ENCODE measurements at places on chromosomes 1 and 21.

DNA sequence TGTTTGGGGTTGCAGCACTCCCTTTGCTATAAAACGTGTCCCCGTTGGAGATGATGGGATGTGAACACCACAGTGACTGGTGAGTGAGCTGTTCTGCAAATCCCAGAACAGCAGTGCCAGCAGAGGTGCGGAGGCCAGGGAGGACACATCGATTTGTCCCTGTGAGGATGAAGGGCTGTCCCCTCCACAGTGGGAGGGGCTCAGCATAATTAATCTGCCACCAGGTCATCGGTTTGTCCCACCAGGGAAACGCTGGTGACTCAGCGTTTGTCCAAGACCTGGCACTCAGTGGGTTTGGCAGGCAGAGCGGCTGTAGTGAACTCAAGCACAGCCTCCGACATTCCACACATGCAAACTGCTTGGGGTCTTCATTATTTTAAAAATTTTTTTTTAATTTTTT, 22.8 kb upstream of the PDE9A start:
- DNase-seq, result no peak

DNA sequence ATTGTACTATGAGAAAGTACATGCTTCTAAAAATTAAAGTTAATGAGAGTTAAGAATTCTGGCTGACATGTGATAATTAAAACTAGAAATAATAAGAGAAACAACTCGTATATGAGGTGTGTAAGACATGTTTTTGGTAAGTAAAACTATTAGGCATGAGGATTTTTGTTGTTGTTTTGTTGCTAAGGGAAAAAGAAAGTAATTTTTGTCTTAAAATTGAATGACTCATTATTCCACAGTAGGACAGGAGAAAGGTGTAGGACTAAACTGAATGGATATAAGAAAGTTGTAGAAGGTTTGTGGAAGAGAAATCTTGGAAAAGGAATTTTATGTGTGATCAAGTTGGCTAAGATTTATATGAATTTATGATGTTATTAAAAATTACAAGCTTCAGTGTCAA, 54.8 kb downstream of the TBX19 start:
- DNase-seq, result no peak

GRCh38 chr1:147890177-147890790, 12.3 kb upstream of the GJA8 start:
- peak; percentile 22 for DNase-seq

DNA sequence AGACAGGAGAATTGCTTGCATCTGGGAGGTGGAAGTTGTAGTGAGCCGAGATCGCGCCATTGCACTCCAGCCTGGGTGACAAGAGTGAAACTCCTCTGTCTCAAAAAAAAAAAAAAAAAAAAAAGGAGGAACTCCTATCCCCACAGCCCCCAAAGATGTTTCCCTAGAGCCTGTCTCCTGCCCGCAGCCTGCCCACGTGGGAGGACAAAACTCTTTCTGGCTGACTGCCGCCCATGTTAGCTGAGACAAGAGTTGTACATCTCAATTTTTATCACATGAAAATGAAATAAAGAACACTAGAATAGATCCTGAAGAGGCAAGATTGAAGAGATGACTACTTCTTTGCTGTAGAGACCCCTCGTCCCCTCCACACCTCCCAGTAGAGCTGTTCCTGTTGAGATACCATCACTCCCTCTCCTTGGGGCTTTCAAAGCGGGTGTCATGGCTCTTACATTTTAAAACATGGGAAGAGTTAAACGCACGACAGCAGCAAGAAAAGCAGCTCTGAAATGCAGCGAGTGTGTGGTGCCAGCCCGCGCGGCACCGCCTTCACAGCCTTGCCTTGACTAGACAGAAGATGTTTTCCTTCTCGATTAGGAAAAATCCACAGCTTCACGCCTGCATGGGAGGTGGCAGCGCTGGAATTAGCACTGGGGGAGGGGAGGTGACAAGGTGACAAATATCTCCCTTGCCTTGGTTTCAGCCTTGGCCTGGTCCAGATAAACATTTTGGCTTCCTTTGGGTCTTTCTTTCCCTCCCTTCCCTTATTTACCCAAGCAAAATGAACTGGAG, 253.4 kb upstream of the CSF3R start:
- DNase-seq, result no peak

DNA sequence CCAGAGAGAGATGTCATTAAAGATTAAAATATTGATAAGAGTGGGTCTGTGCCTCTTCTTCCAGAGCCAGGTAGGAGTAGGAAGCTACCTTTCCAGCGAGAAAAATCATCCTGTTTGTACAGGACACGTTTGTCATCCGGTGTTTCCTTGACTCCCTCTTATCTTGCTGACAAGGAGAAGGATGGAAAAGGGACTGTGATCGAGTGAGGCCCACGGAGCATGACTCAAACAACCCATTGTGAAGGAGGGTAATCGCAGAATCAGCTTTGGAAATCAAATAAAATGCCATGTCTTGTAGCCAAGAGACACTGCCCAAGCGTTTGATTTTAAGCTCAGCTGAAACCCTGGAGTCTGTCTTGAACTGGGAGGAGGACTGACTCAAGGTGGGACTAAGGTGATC, 97.7 kb downstream of the IGSF21 start:
- DNase-seq, result no peak

- DNase-seq, result no peak
Observed at GRCh38 chr1:27100335-27101053, 54.4 kb downstream of the SLC9A1 start.

- DNase-seq, result no peak
Observed at GRCh38 chr1:17675744-17676143, 79.4 kb upstream of the ACTL8 start.

GRCh38 chr21:43835050-43835449, 30.0 kb upstream of the AGPAT3 start:
- no peak for DNase-seq

DNA sequence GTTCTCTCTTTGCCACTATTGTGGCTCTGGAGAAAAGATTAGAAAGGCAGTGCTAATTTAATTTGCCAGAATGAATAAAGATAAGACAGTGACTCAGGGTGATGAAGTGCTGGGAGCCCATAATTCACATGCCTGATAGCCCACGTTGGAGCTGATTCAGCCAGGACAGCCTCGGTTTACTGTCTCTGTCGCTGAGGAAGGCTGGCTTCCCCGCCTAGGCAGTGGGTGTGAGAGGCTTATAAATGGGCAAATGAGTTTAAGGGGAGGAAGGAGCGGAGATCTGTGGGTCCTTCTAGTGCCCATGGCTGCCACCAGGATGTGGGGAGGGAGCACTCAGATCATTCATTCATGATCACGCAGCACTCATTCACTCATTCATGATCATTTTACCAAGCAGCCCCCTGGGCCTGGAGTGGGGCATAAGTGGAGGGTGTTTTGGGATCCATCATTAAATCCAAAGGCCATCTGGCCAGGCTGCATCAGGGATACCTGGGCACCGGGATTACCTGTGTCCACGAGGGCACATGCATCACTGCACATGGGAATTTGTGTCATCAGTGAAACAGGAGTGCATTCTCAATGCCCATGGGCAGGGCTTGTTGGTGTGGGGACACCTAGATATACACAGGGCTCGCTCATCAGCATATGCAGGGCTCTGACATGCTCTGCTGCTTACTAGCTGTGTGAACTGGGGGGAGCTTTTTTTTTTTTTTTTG, 315.4 kb downstream of the MATN1 start:
- DNase-seq, result no peak

GRCh38 chr1:43878854-43879253, 54.7 kb upstream of the ARTN start:
- no peak for DNase-seq

- DNase-seq, result no peak
Observed at GRCh38 chr1:16254263-16254928, 17.4 kb upstream of the CPLANE2 start.

- DNase-seq, result no peak
Observed at GRCh38 chr1:80217377-80217986, 1211.0 kb upstream of the ADGRL4 start.

GRCh38 chr1:180534214-180534613, 24.6 kb upstream of the OVAAL start:
- no peak for DNase-seq

GRCh38 chr21:25637851-25638659, 1.0 kb upstream of the JAM2 start:
- DNase-seq, result no peak

- DNase-seq, result no peak
Observed at GRCh38 chr1:151340870-151341754, 5.9 kb downstream of the RFX5 start.

GRCh38 chr1:175162955-175163354, 29.6 kb downstream of the KIAA0040 start:
- no peak for DNase-seq

DNA sequence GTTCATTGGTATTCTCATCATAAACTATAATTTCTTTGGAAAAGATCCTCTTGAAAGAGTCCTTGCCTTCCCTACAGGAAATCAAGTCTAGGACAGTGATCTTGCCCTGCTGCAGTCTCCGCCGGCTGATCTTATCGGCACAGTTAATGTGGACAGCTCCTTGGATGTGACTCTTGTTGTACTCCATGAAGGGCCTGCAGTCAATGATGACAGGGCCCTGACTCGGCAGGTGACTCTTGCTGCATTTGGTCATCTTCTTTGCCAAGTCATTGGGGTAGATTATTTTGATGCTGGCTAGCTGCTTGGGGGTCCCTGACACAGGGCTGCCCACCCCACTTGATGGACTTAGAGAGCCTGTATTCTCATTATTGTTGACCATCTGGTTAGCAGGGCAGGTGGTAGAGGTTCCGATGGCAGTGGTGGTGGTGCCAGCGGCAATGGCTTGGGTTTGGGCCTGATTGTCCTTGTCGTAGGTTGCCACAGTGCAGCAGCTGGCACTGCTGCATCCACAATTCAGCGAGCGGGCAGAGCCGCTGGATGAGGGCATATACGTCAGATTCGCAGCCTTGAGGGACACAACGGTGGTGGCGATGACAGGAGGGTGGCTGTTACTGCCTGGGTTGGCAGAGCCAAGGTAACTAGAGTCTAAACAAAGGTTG, 2.7 kb downstream of the DUSP10 start:
- DNase-seq, result no peak

- no peak for DNase-seq
Observed at GRCh38 chr1:224786533-224787250, 142.8 kb upstream of the DNAH14 start.

GRCh38 chr1:109823543-109824348, 60.0 kb upstream of the EPS8L3 start:
- DNase-seq, result no peak

DNA sequence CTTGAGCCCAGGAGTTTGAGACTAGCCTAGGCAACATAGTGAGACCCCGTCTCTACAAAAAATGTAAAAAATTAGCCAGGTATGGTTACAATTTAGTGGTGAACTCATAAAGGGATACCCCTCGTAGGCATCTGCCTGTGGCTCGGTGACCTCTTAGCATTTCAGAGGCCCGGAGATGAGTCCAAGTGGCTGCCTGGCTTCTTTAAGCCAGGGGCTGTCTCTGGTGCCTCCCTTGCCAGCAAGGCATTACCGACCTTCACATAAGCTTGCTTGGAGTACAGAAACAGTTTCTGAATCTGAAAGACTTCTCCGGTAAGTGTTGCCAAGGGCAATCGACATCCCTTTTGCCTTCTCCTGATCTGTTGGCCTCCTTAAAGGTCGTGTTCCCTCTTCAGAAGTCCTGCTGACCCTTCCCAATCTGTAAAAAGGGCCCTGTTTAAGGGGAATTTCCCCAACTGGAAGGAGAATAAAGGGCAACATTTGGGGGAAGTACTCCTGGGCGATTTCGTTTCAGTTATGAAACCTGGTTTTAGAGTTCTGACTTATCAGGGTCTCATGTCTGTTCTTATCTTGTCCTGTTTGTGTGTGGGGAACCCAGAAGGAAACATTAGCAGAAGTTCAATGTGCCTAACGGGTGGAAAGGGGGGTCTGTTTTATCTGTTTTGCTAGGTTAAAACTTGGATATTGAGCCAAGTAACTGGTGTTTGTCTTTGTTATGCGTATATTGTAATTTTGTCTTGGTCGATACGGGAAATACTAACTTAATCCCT, 32.9 kb downstream of the KIFAP3 start:
- no peak for DNase-seq

- no peak for DNase-seq
Observed at GRCh38 chr1:99306644-99307043, 42.4 kb downstream of the PLPPR4 start.
